ENCODE measurements at places on chromosomes 4 and X.

DNA sequence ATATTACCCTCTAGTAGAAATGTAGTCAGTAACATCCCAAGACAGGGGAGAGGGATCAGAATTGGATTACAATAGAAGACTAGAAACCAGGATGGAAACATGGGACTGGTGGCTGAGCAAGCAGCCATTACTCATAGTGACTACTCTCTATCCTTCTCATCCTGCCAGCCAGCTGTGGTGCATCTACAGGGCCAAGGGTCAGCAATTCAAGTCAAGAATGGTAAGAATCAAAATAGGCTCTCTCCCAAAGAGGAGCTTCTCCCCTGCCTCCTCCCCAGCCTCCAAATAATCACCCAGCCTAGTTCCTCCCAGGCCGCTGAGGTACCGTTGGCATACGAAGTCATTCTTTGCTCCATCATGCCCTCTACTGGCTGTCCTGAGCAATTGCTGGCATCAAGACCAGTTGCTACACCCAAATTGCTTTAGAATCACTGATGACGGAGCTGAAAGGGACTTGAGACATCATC lies 19.4 kb downstream of the AWAT2 start:
- peak; percentile 14 for DNase-seq

DNA sequence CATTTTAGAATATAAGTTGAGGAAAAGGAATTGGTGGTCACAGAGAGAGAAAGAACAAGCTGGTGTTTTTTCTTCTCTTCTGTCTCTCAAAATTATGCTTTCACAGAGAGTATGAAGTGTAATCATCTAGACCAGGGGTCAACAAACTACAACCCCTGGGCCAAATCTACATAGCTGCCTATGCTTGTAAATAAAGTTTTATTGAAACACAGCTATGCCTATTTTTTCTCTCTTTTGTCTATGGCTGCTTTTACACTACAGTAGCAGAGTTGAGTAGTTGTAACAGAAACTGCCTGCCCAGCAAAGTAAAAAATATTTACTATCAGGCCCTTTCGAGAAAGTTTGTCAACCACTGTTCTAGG lies 6.7 kb upstream of the FAM9C start:
- no peak for DNase-seq

GRCh38 chrX:97452283-97452682 lies 568.6 kb downstream of the RPA4 start:
- no peak for DNase-seq

GRCh38 chr4:62028745-62029144 lies 828.6 kb downstream of the ADGRL3 start:
- no peak for DNase-seq

DNA sequence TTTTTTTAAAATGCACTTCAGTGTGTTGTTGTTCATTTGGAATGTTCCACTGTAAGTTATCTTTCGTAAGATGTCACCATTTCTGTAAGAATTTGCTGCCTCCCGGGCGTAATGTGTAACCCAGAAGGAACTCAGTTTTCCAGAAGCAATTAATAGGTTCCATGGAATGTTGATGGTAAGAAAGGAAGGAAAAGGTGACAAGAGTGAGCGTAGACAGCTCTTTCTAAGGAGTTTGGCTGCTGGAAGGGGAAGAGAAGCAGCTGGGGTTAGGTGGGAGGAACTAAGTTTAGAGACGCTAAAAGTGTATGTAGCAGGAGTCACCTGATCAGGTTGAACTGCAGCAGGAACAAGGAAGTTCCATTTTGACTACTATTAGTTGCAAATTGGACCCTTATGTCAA lies 35.9 kb downstream of the PNMA5 start:
- DNase-seq: no peak

- no peak for DNase-seq
Observed at GRCh38 chr4:121277194-121278105, 103.4 kb downstream of the QRFPR start.

- peak; percentile 46 for DNase-seq
Observed at GRCh38 chr4:87843936-87844335, 11.2 kb downstream of the MEPE start.

GRCh38 chr4:7435471-7436061 lies 836 bp upstream of the PSAPL1 start:
- DNase-seq: no peak

- no peak for DNase-seq
Observed at GRCh38 chrX:152900937-152901445, 3.1 kb downstream of the ZNF185 start.

- DNase-seq: no peak
Observed at GRCh38 chr4:135434936-135435335, 1233.3 kb upstream of the PABPC4L start.

GRCh38 chr4:25320336-25320735 lies 7.8 kb downstream of the ZCCHC4 start:
- DNase-seq: peak; percentile 14

GRCh38 chrX:70354716-70355115 lies 64.8 kb downstream of the KIF4A start:
- no peak for DNase-seq

DNA sequence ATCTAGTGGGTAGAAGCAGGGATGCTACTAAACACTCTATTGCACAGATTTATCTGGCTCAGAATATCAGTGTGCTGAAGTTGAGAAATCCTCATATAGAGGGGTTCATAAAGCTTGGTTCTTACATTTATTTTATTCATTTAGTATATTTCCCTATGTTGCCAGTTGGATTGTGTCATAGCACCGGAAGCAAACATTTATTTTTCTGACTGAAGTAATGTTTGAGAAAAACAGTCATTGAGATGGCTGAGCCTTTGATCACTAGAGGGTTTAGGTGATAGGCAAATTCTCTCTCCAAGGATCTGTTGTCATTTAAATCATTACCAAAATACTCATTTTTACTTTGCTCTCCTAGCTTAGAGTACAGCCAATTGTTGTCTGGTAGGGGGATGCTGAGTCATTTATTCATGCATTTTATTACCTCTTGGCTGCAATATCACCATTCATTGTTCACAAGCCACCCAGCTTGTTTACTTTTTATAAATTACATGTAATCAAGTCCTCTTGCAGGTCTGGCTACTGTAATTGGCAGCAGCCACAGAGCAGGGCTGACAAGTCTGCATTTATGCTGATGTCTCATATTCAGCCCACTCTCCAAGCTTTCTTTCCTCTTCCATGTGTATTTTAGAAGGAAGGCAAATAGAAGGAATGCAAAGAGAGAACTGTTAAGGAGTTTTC lies 15.2 kb downstream of the GAB1 start:
- DNase-seq: no peak

DNA sequence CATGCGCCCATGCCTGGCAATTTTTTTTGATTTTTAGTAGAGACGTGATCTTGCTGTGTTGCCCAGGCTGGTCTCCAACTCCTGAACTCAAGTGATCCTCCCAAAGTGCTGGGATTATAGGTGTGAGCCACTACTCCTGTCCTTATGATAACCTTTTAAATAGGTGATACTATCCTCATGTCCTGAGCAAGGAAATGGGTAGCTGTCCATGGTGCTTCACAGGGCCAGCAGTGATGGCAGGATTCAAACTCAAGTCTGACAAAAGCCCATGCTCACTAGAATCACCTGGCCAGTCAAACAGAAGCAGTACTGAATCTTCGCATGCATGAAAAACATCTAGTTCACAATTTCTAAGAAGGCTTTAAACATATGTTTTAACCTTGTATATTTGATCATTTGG lies 235.1 kb downstream of the NR3C2 start:
- no peak for DNase-seq

DNA sequence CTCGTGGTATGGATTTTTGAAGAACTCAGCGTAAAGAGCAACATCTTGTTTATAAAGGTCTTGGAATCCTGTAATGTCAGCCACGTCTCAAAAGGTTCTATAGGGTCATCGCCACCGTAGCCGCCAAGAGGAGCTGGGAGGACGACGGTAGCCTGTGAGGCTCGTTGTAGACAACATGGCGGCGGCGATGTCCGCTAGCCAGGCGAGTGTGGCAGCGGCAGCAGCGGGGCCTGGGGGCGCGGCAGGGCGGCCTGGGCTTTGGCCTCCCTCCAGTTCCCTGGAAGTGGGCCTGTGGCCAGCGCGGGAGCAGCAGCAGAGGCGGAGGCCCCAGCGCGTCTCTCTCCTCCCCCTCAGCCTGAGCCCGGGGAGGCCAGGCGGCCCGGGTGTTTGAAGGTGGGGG lies 143.5 kb upstream of the PBDC1 start:
- no peak for DNase-seq

GRCh38 chrX:64204701-64205440 lies 637 bp downstream of the AMER1 start:
- no peak for DNase-seq

DNA sequence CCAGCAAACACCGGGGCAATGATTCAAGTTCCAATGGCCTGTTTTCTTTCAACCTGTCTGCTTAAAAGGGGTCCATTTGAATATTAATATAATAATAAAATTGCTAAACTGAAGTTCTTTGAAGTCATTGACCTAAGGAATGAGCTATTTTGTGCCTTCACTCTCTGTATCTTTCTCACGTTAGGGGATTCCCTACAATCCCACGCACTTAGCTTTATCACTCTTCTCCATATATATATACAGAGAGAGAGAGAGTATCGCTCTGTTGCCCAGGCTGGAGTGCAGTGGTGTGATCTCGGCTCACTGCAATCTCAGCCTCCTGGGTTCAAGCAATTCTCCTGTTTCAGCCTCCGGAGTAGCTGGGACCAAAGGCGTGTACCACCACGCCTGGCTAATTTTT lies 83.9 kb upstream of the NWD2 start:
- DNase-seq: no peak

GRCh38 chrX:70476934-70477733 lies 32.5 kb downstream of the DLG3 start:
- DNase-seq: no peak

GRCh38 chr4:136865526-136865925 lies 666.8 kb downstream of the PCDH18 start:
- DNase-seq: no peak

DNA sequence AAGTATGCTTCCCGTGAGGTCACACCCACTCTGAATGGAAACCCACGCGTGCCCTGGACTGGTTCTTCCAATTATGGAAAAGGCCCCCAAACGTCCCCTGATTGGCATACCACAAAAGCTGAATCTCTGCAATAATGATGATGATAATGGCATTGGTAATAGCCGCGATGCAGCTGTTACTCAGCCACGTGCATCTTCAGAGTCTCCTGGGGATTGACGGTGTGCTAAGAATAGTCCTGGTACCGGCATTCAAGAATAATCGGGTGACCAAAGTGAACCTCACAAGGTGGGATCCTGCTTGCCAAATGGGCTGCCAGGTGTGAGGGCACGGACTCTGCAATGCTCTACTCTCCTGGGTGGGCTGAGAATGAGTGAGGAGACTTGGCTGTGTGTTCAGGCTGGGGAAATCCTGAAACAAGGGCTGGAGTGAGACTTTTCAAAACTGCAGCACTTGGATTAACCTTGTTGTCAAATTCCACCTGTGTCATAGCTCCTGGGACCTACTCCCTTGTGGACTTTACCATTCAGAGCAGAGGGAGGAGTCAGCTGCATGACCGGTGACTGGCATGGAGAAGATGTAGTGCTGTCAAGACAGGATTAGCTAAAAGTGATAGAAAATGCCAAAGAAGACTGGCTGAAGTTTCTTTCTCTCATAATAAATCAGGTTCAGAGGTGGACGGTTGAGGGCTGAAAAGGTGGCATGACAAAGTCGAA lies 615.4 kb downstream of the MID1IP1 start:
- DNase-seq: no peak

GRCh38 chrX:27132862-27133261 lies 330.3 kb downstream of the PPP4R3C start:
- no peak for DNase-seq

DNA sequence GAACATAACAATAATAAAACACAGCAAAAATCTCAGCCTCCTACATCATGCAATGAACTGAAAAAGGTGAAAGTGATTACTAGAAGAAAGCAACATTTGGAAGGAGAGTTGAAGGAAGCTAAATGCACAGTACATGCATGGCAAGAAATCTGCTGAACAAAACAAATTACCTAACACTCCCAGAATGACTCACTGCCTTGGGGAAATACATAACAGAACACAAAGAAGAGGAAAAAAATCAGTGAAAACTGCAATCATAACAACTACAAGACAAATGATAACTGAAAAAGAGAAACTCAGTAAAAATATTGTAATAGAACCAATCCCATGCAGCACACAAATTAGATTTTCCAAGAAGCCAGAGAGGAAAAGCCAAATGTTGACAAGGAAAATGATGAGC lies 1513.2 kb downstream of the ARAP2 start:
- DNase-seq: no peak

- no peak for DNase-seq
Observed at GRCh38 chr4:2685541-2685940, 70.6 kb downstream of the TNIP2 start.

DNA sequence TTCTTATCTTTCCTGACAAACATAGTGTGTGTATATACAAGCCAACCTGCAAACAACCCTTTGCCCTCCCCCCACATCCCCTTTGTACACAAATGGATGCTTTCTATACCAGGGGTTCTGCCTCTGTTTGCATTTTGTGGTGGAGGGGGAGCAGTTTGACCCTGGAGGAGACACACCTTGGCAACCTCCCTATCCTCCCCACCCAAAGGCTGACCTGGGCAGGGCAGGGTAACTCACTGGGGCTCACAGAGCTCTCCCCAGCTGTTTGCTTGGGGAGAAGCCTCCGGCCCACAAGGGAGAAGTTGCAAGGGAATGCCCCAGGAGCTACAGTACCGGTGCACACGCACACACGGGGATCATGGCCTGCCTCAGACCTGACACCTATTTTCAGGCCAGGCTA lies 372.6 kb downstream of the BCOR start:
- no peak for DNase-seq

DNA sequence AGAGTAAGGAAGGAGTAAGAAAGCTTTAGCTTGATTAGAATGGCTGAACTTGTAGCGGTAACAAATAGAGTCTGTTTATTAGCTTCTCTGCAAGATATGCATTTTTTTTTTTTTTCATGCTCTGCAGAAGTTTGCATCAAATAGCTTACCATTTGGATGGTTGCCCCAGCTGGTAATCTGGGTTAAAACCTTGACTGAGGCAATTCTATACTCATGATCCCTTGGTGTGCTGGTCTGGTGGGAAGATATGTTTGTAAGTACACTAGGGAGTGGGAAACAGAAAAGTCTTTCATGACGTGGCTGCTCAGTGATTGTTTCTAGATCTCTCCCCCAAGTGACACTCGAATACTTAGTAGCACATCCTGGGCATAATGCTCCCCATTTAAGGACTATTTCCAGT lies 32.1 kb downstream of the SEPTIN11 start:
- DNase-seq: no peak

DNA sequence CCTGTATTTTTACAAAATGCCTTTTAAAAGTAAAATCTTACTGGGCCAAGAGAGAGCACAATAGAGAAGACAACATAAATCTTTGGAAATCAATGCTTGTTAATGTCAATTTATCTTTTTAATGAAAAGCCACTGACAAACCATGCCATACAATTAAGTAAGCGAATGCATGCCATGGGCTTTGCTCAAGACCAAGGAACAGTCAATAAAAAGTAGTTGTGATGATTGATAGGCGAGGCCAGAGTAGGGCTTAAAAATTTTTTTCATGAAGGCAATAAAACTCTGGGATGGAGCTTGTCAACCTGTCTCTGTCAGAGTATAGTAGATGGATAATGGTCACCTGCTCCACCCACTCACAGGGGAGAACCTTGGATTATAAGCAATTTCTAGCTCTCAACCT lies 17.5 kb upstream of the GPM6B start:
- no peak for DNase-seq

- DNase-seq: peak; percentile 13
Observed at GRCh38 chr4:174080361-174080760, 203.1 kb downstream of the FBXO8 start.
